CD4-positive, alpha-beta T cell treated with Interleukin-15 for 4 hours (primary cell): ENCODE measurements at places on chromosomes 12 and 14.

- DNase-seq = no peak
These were observed 30.3 kb upstream of the PMCH start for GRCh38 chr12:102227954-102228353.

GRCh38 chr12:98601924-98602323, 8.4 kb downstream of the SLC25A3 start:
- no peak for DNase-seq

GRCh38 chr12:102059343-102059742, 2.4 kb downstream of the WASHC3 start:
- DNase-seq = peak; percentile 70

DNA sequence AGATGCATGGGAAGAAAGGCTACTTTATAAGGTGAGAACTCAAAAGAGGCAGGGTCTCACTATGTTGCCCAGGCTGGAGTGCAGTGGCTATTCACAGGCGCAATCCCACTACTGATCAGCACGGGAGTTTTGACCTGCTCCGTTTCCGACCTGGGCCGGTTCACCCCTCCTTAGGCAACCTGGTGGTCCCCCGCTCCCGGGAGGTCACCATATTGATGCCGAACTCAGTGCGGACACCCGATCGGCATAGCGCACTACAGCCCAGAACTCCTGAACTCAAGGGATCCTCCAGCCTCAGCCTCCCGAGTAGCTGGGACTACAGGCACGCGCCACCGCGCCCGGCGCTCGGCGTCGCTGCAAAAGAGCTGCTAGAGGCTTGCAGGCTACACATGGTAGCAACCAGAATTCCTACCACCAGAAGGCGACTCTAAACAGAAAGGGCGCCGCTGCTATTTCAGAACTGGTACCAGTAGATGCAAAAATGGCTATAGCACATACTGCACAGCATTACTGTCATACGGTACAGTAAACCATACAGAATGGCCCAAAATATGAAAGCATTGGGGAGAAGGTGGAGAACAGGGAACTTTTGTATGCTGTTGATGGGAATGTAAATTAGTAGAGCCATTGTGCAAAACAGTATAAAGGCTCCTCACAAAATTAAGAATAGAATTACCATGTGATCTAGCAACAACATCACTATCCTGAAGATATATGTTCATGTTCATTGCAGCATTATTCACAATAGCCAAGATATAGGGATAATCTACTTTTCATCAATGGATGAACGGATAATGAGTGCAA, 1.2 kb upstream of the NEMF start:
- DNase-seq = peak; percentile 82

GRCh38 chr14:102590667-102591099, 1.8 kb upstream of the RCOR1 start:
- no peak for DNase-seq

DNA sequence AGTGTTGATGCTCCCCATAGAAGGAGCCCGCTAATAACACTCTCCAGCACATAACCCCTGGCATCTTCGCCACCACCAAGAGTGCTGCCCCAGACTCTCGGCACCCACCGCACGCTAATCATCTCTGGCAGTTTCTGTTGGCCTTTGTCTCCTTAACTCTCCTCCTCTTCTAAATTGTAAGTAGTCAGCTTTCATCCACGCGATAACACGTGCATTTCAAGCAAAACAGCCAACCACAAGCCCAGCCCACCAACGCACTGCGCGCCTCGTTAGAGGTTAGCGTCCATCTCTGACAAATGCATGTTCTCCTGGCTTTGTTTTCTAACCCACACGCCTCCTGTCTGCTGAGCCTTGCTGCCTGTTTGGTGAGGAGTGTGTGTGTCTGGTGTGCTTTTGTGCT, 61.1 kb upstream of the RIN3 start:
- no peak for DNase-seq

- DNase-seq = no peak
These were observed 98.6 kb downstream of the GPATCH2L start for GRCh38 chr14:76250302-76250701.

GRCh38 chr12:106301611-106302321, 767 bp upstream of the TCP11L2 start:
- peak; percentile 66 for DNase-seq

DNA sequence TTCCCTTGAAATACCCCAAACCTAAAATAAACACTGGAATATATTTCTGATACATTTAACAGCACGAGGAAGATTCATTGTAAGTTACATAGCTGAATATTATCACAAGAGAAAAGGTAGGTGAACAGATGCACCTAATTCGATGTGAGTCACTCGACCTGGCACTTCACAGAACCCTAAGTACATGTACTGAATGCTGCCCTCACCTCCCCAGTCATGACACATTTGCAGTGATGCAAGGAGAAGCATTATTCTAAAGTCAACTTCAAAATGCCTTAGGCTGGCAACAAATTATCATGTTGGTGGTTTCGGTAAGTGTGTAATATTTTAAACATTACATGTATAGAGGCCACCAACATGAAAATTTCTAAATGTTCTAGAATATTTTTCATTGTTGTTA, 35.2 kb upstream of the TMTC2 start:
- no peak for DNase-seq

GRCh38 chr12:1741154-1741949, 50.5 kb downstream of the ADIPOR2 start:
- no peak for DNase-seq

DNA sequence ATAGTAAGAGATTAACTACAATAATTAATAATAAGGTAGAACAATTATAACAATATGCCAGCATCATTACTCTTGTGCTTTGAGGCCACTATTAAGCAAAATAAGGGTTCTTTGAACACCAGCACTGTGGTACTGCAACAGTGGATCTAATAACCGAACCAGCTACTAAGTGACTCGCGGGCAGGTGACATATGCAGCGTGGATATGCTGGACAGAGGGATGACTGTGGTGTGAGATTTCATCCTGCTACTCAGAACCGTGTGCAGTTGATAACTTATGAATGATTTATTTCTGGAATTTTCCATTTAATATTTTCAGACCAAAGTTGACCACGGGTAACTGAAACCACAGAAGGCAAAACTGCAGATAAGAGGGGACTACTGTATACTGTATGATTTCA, 34.4 kb downstream of the BMAL2 start:
- DNase-seq = no peak

- DNase-seq = peak; percentile 65
These were observed 57.9 kb downstream of the TRPV4 start for GRCh38 chr12:109775172-109775881.

GRCh38 chr12:62934239-62934798, 631 bp downstream of the PPM1H start:
- no peak for DNase-seq

- no peak for DNase-seq
These were observed 30.8 kb downstream of the CACNA1C start for GRCh38 chr12:2083561-2083960.

- no peak for DNase-seq
These were observed 173.5 kb upstream of the SFSWAP start for GRCh38 chr12:131537267-131537958.

GRCh38 chr12:108886873-108887629, 7.2 kb downstream of the DAO start:
- no peak for DNase-seq

DNA sequence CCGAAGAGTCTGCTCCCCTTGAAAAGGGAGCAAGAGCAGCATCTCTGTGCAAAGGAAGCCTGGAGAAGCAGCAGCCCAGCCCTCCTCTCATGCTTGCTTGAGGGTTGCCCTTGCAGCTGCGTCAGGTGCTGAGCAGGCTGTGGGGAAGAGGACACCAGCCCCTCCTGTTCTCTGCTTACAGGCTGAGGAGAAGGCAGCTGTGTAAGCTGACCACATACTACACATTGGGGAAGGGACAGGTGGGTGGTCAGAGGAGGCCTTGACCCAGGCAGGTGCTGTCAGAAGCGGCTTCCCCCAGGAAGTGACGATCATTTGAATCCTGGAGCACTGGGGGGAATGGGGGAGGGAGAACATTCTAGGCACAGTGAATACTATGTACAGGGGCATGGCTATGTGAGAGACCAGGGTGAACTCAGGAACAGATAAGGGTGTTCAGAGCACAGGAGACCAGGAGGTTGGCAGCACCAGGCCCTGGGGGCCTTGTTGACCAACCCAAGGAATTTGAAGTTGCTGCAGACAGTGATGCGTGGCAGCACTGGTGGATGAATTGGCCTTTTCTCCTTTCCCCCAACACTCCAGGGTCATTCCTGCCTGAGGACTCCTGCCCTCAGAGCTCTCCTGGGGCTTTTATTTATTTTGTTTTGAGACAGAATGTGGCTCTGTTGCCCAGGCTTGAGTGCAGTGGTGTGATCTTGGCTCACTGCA, 2.7 kb upstream of the KLC1 start:
- DNase-seq = no peak

- DNase-seq = no peak
These were observed 99.2 kb downstream of the SNAPC1 start for GRCh38 chr14:61861320-61861865.

- DNase-seq = peak; percentile 47
These were observed 23.8 kb downstream of the VPS37B start for GRCh38 chr12:122871851-122872780.

DNA sequence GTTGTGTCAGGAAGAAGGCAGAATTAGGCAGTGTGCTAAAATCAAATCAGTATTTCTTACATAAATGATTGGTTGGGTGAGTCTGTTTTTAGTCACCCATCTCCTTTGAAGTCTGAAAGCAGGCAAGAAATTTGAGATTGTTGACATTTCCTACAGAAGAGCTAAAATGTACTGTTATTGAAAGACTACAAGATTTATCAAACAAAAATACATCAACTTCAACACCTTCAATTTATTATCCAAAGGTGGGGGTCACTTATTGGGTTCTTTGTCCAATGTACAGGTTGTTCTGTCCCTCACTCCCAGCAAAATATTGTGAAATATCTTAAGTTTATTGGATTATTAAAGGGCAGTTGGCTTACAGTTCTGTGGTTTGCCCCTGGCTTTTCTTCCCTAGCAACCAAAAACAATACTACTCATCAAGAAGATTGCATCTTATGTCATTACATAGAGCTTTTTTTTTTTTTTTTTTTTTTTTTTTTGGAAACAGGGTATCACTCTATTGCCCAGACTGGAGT, 20.6 kb upstream of the PKP2 start:
- no peak for DNase-seq

DNA sequence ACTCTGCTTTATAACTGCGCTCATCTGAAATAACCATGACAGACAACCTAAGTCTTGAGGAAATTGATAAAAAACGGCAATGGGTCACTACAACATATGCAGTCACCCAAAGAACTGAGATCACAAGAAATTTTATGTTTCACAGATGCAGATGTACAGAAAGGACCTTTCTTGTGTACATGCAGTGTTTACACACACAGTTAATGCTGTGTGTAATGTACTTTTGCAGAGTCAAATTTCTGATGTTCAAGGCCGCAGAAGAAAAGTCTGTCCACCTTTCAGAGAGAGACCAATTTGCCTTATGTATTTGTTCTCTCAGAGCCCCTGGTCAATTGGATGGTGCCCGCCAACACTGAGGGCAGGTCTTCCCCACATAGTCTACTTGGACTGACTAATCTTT, 23.0 kb upstream of the TBK1 start:
- no peak for DNase-seq

DNA sequence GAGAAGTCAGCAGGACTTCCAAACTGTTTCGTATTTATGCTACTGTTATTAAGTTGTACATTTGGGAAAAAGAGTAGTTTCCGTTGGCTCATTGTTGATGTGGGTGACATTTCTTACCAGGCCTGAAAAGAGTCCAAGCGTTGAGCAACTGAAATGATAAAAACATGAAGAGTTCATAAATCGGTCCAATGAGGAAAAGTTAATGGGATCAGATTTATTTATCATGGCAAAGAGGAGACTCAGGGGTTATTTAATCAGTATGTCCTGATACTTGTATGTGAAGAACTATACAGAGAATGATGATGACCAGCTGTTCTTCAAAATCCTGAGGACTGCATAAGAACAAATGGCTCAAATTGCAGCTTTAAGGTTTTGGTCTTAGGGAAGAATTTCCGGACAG, 7.7 kb downstream of the VRK1 start:
- no peak for DNase-seq

- no peak for DNase-seq
These were observed 1.9 kb upstream of the LLPH start for GRCh38 chr12:66132408-66132807.

DNA sequence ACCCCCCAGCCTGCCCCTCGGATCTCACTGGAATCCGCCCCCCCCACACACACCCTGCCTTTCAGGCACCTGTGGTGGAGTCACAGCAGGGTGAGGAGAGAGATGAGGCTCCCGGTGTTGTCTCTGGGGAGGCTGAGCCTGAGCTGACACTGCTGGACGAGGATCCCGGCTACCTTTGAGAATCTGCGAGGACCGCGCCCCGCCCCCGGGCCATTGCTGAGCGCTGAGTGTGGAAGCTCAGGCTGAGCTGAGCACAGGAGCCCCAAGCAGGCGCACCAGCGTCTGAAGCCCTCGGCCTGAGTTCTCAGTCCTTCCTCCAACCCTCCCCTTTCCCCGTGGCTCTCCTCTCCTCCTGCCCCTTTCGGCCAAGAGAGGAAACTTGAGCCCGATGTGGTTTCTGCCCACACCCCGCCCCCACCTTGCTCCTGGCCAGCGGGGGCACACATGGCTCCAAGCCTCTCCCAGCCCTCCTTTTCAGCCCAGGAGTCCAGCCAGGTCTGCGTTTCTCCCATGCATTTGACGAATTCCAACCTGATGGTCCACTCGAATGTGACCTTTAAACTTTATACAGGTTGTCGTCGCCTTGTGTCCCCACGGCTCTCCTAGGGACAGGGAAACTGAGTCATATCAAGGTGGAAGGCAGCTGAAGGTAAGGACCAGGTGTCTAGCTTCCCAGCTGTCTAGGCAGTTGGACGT, at the start of gene NFE2:
Gene NFE2 (minus strand): TSS at position 284 of the 696 bp plus-strand sequence. CDS start 5,767 bp downstream, outside the sequence.
- no peak for DNase-seq

DNA sequence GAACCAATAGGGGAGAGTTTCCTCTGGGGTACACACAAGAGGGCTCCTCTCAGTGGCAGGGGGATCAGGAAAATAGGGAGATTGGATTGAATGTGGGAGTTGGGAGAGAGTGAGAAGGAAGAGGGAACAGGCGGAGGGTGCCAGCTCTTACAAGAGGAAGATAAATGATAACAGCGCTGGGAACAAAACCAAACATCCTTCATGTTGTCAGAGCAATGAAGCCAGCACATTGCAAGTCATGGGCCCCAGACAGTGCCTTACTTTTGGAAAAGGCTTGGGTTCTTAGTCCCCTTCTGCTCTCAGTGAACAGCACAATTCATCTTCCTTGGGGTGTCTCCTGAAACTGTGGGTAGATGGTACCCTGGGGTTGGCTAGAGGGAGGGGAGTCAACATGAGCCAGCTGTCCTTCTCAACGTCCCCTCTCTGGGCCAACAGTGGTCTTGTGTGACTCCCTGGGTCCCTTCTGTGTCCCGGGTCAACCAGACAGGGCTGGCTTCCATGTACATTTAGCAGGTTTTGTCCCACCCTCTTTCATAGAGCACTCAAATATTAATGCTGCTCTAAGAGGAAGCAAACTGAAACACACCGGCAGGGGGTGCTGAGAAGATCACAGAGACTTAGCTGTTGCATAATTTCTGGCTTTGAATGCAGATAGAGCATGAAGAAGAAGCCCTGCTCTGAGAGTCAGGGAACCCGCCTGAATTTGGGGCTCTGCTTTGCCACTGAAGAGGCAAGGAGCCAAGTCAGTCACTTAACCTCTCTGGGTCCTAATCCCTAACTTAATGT, 138.5 kb downstream of the ESRRB start:
- DNase-seq = no peak

- peak; percentile 63 for DNase-seq
These were observed 419 bp upstream of the ATXN7L3B start for GRCh38 chr12:74537126-74537706.
